ENCODE measurements at places on chromosomes 6 and 20.

- DNase-seq = no peak
Measured at GRCh38 chr6:93584300-93584699, 164.9 kb upstream of the EPHA7 start.

DNA sequence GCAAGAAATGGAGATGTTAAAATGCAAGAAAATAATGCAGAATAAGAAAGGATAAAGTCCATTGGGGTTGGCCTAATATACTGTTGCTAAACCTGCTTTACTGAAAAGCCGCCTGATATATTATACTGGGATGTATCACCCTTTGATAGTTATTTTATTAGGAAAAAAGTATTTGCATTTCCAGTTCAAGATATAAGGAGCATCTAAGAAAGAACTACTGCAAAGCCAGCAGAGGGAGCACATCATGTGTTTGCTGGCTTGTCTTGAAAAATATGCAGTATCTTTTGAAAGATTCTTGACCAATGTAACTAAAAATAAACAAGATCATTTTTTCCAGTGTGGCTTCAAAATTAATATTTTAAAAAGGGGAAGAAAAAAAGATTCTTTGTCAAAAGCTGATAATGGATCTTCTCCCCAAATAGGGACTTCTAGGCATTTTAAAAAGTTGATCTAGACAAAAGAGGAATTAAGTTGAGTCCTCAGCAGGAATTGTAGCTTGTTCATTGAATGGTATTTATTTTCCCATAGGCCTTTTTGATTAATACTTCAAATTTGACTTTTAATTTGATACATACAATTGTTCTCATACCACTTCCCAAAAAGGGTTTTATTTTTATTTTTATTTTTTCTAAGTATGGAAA, 214.9 kb downstream of the ZFAND3 start:
- DNase-seq = no peak

GRCh38 chr6:133595111-133595761, 293.7 kb upstream of the TCF21 start:
- no peak for DNase-seq

DNA sequence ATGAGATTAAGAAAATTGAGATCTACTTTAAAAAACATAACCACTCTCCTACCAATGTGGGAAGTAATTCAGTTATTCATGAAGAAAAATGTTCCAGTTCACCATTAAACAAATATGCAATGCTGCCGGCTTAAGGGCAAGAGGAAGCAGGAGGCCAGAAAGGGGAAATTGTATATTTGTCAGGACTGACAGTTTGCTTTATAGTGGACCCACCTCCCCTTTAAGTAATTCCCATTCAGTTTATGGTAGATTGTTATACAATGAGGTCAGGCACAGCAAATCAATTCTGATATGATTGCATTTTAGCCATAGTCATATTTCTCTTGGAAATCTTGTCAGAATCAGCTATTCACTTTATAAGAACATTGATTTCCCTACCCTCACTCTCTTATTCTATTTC, 547.8 kb downstream of the FRK start:
- DNase-seq = no peak

- no peak for DNase-seq
Measured at GRCh38 chr20:57759724-57760123, 49.9 kb upstream of the PMEPA1 start.
